ENCODE measurements at places on chromosomes 6 and 20.

GRCh38 chr6:145823328-145823944 lies 8.8 kb upstream of the FBXO30 start:
- DNase-seq = no peak

GRCh38 chr6:33023536-33023935 lies 14.1 kb upstream of the HLA-DOA start:
- no peak for DNase-seq

DNA sequence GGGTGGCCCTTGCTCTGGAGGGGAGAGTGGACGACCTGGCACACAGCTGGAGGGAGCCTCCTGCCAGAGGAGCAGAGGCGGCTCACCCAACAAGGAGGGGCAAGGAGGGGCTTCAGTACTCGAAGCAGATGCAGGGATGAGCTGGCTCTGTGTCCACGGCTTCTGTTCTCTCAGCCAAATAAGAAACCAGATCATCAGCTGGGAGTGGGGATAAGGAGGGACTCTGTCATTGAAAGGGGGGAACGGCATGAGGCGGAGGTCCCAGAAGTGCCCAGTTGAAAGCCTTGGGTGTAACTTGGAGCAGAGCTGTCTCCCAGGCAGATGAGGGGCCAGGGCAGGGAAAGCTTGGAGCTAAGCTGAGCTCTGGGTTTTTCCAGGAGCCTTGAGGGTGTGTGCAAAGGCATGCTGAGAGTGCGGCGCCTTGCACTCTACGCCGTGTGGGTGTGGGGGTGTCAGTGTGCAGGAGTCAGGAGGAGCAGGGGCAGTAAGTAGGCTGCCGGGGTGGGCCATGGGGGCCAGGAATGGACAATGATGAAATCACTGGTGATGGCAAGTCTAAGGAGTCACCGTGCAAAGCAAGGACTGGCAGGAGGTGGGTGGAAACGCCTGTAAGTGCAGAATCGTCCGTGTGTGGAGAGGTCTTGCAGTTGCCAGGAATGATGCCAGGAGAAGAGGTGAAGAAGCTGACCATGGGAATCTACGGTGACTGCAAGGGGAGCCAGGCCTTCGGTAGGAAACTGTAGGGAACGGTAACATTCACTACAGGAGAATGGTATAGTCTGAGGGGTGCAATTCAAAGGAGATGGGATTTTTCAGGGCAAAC lies 85.4 kb upstream of the FOXQ1 start:
- no peak for DNase-seq

DNA sequence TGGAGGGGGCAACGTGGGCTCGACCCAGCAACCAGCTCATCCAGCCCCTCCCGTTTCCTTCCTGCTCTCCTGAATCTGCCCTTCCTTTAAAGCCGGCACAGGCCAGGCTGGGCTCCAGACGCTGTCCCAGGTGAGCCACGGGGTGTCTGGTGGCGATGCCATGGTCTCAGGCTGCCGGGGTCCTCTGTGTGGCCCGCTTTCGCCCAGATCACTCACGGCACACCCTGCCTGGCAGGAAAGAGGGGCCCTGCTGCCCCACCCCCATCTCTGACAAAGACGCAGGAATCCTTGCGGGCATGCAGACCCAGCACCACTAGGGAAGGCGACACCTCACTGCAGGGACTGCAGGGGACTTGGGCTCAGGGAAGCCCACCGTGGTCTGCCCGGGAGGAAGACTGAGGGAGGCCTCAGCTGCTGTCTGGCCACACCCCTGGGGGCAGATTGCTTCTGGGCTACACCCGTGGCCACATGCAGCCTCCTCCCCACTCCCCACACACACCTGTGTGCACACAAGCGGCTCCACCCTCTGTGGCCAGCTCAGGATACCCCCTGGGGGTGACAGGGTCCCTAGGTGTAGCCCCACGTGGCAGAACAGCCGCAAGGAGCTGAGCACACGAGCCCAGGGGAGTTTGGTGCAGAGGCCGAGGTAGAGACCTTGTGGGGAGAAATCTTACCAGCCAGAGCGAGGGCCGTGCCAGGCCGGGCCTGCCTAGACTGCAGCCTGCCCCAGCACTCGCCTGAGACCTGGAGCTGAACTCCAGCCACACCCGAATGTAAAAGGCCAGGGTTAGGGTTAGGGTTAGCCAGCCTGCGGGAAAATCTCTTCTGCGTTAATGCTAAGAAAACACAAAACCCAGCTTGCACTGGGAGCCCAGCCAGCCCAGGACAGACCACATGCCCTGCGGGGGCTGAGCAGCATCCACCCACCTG lies 104.6 kb downstream of the DLL1 start:
- no peak for DNase-seq

DNA sequence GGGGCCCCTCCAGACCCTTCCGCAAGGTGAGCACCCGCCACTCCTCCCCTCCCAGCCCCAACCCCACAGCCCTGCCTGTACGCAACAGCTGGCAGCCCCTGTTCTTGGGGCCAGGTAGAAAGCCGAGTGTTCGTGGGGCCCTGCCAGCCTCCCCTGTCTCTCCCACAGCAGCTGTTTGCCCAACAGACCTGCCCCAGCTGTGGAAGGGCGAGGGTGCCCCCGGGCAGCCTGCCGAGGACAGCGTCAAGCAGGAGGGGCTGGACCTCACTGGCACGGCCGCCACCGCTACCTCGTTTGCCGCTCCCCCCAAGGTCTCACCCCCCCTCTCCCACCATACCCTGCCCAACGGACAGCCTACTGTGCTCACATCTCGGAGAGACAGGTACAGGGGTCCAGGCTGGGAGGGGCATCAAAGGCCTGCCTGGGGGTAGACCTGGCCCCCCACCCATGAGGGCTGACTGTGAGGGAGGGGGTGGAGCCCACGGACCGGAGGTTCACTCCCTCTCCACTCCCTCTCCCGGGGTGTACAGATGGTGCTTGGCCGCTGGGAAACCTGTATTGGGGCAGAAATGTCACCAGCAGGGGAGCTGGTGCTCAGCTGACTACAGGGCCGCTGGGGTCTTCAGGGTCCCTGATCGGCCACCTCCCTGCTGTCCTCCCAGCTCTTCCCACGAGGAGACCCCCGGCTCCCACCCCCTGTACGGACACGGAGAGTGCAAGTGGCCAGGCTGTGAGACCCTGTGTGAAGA lies 41.1 kb downstream of the FOXP4 start:
- no peak for DNase-seq

DNA sequence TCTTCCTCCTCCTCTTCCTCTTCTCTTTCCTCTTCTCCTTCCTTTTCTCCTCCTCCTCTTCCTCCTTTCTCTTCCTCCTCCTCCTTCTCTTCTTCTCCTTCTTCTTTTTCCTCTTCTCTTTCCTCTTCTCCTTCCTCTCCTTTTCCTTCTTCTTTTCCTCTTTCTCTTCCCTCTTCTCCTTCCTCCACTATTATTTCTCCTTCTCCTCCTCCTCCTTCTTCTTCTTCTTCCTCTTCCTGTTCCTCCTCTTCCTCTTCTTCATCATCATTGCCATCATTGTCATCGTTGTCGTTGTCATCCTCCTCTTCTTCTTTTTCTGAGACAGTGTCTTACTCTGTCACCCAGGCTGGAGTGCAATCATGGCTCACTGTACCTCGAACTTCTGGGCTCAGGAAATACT lies 256.3 kb upstream of the SOX4 start:
- no peak for DNase-seq

DNA sequence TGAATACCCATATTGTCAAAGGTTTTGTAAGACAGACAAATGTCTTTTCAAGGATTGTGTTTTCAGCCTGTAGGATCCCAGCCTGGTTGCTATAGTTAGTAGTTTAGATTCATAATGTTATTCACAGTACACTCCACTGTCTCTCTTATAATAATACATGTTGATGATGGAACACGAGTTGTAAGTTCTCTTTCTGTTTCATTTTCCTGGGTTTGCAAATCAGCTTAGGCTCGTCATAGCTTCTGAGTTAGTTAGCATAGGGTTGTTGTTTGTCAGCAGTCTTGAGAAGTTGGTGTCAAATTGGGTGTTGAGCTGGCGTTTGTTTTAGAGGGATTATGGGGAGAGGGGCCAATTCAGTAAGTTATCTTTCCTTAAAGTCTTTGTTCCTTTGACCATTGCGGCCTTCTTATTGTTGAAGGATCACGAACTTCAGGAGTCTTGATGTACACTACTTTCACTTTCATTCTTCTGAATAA lies 45.8 kb downstream of the QKI start:
- peak; percentile 91 for DNase-seq

GRCh38 chr6:42154461-42155209 lies 12.2 kb upstream of the C6orf132 start:
- no peak for DNase-seq

DNA sequence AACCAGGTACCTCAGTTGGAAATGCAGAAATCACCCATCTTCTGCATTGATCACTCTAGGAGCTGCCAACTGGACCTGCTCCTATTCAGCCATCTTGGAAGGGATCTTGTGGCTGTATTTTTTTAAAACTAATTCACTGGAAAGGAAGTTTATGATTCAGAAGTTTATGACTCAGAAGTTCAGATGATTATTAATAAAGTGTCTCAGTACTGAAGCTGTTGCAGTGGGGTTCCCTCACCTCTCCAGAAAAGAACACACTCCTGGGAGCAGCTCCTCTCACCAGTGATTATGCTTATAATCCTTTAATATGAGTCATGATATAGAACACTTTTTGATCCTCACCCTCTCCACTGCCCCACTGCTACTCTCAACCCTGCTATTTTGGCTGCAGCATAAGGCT lies 291.2 kb upstream of the HS3ST5 start:
- no peak for DNase-seq

DNA sequence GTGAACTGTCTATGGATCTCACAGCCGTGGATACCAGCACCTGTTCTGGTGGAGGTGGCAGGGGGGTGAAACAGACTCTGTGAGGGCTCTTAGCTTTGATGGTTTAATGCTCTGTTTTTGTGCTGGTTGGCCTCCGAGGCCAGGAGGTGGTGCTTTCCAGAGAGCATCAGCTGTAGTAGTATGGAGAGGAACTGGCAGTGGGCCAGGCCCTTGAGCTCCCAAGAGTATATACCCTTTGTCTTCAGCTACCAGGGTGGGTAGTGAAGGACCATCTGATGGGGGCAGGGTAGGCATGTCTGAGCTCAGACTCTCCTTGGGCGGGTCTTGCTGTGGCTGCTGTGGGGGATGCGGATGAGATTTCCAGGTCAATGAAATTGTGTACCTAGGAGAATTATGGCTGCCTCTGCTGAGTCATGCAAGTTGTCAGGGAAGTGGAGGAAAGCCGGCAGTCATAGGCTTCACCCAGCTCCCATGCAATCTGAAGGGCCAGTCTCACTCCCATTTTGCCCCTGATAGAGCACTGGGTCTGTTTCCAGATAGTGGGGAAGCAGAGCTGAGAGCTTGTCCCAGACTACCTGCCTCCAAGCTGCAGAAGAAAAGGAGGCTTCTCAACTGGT lies 102.7 kb upstream of the AHI1 start:
- DNase-seq = no peak

DNA sequence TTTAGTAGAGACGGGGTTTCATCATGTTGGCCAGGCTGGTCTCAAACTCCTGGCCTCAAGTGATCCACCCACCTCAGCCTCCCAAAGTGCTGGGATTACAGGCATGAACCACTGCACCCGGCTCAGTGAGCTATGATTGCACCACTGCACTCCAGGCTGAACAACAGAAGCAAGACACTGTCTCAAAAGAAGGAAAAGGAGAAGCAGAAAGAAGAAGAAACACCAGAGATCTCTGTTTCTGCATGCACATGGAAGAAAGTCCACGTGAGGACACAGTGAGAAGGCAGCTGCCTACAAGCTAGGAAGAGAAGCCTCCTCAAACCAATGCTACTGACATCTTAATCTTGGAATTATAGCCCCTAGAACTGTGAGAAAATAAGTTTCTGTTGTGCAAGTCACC lies 16.0 kb downstream of the ECT2L start:
- no peak for DNase-seq

DNA sequence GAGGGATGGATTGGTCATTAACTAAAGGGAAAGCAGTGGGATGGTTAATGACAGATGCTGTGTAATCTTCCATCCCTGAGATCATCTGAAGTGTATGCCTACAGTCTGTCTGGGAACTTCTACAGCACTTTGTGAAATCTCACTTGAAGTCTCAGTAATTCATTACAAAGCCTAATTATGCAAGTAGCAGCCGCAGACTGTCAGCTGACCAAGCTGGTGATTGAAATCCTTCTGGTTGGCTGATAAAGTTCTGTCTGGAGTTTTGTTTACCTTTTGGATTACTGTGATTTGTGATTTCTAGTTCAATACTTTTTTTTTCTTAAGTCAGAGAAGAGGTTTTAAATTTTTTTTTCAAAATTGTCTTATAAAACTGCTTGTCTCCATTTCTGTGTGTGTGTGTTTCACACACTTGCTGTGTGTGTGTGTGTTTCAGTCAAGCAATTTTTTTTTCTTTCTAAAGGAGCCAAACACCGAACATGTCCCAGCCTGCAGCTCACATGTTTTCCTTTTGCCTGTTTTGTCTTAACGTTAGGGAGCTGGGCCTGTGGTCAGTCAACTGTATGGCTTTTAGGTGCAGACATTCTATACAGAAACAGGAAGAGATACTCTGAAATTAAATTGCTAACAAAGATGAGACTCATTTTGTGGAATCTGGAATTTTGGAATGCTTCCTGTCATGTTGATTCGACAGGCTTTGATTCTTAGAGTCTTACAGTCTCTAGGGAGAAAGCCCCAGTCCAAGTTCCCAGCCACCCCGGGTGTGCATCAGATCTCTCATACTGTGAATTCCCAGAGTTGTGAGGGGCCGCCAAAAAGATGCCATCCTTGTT lies 28.5 kb upstream of the ADGRF4 start:
- DNase-seq = peak; percentile 42

DNA sequence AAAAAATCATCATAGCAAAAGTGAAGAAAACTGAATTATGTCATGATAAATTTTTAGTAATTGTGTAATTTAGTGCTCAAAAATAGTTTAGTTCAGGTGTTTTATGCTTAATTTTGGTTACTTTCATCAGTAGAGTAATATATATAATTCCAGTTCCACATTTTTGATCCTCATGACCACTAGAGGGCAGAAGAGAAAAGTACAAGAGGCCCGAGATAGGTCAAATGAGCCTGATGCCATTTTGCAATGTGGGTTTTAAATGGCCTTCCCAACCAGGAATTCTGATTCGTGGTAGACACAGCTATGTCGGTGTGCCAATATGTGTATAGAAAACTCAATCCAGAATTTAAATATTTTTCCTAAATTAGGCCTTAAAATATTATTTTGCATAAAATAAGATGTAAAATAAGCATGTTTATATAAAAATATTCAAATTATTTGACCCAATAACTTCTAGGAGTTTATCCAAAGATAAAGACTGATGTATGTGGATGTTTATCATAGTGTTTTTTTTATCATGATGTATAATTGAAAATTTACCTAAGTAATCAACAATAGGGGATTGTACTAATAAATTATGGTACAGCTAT lies 159.7 kb upstream of the RPS6KA2 start:
- peak; percentile 89 for DNase-seq

GRCh38 chr6:16711546-16712254 lies 49.6 kb downstream of the ATXN1 start:
- no peak for DNase-seq

DNA sequence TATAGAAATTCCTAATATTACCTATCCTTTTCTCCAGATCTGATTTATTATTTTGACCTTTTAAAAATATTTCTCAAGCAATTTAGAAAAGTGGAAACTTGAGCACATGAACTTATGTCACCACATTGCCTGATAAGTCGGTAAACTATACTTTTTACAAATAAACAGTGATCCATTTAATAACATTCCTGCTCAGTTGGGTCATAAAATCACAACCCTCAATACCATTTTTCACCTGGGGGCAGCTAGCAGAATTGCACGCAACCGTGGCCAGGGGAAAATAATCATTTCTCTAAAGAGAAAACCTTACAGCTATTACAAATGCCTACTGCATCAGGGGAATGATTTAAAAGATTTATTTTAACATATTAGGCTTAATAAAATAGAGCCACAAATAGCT lies 614.5 kb downstream of the PHF3 start:
- DNase-seq = no peak

- peak; percentile 23 for DNase-seq
Observed at GRCh38 chr6:12582421-12583110, 134.0 kb upstream of the PHACTR1 start.

GRCh38 chr6:77816766-77817270 lies 164.0 kb downstream of the MEI4 start:
- no peak for DNase-seq

Measured in OCI-M1 (cell line).